ENCODE measurements at places on chromosomes 16 and 17.

GRCh38 chr17:78682363-78682762, 99.7 kb downstream of the CYTH1 start:
- DNase-seq, result no peak

GRCh38 chr17:45117334-45117733, 15.0 kb downstream of the PLCD3 start:
- no peak for DNase-seq

DNA sequence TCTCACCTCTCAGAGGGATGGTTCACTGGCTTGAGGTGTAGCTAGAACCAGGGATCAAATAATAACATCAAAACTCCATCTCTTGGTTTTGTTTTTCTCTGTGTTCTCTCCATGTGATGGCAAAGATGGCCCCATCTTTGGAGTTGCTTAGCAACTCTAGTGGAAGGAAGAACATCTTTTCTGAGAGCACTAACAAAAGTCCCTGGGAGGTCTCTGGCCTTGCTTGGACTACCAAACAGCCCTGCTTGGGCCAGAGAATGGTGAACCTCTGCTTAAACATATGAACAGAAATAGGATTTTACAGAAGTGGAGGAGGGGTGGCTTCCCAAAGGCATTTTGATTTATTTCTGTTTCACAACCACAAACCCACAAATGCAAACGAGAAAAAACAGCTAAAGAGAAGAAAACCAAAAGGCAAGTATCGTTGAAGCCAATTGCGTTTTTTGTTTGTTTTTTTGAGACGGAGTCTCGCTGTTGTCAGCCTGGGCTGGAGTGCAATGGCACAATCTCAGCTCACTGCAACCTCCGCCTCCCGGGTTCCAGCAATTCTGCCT, 13.2 kb downstream of the GABARAPL2 start:
- DNase-seq, result no peak

- no peak for DNase-seq
These were observed 80.9 kb downstream of the GOSR1 start for GRCh38 chr17:30557916-30558685.

- no peak for DNase-seq
These were observed 29.3 kb downstream of the WSCD1 start for GRCh38 chr17:6099492-6099891.

GRCh38 chr16:50197582-50197981, 44.5 kb downstream of the TENT4B start:
- no peak for DNase-seq

GRCh38 chr16:19991614-19992013, 82.1 kb downstream of the GPR139 start:
- no peak for DNase-seq

DNA sequence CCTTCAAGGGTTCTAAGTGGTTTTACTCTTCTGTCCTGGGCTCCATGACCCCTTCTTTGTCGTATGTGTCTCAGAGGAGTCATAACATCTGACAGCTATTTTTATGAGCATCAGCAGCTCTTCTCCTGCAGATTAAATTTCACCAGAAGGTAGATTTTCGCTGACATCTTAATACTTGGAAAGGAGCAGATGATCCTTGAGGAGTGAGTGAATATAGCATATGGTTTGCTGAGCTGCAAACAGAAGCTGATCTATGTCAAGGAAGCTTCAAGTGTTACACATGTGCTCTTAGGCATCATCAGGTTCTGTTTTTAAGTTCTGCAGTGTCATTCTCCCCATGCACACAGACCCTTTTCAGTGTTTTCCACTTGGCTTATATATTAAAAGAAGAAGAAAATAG, 49.2 kb upstream of the MYH2 start:
- DNase-seq, result no peak

- no peak for DNase-seq
These were observed 86.1 kb downstream of the ZDHHC7 start for GRCh38 chr16:84925092-84925772.

DNA sequence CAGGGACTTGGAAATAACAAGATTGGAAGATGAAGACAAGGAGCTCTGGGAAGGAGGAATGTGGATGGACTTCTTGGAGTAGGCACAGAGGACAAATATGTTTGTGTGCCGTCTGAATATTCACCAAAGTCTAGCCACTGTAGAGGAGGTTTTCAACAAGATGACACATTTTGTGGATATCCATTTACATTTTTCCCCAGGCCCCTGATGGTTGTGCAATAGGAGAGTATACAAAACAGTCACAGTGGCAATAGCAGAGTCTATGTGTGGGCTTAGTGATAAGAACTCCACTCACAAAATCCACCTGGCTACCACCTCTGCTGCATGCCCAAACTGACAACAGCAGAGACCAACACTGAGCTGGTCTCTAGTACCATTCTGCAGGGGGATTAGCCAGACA, 32.6 kb upstream of the RPL38 start:
- no peak for DNase-seq

All from activated gamma-delta T cell (primary cell).